ENCODE measurements at places on chromosomes 12 and 14.

DNA sequence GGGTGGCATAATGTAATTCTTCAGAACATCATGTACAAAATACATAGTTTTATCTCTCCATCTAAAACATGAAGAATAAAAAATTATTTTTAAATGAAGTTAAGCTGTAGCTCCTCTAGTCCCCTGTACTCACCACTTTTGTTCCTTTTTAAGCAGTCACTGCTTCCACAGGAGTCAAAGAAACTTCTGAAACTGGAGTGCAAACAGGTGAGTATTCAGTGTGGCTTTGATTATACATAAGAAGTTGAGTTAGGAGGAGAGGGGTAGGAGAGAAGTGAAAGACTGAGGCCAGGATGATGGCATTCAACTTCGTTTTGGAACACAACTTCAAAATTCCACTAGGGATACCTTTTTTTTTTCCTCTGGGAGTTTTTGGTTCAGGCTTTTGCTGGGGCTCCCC lies 131.4 kb upstream of the CNTN1 start:
- no peak overlapping the region for H3K4me3 ChIP-seq
- no peaks in the 10 kb centered on the region for H3K4me1 ChIP-seq
- H3K27me3 ChIP-seq, result no peaks in the 10 kb centered on the region
- no peaks in the 10 kb centered on the region for H3K36me3 ChIP-seq
- no peak overlapping the region for H3K27ac ChIP-seq

- no peak for DNase-seq
- no peak overlapping the region for H3K27ac ChIP-seq
- no peaks in the 10 kb centered on the region for H3K27me3 ChIP-seq
- H3K4me1 ChIP-seq, result no peaks in the 10 kb centered on the region
- H3K36me3 ChIP-seq, result 0 out of 2 replicates have a peak, but pooled peaks cover 3% of the 10 kb centered on the region
Observed at GRCh38 chr12:109582636-109583035, 9.0 kb downstream of the MVK start.

GRCh38 chr12:49866859-49867569 lies 24.1 kb upstream of the BCDIN3D start:
- H3K4me3 ChIP-seq, result no peak overlapping the region
- no peak overlapping the region for H3K27ac ChIP-seq
- H3K27me3 ChIP-seq, result 0 out of 2 replicates have a peak, but pooled peaks cover 5% of the 10 kb centered on the region
- H3K4me1 ChIP-seq, result peaks cover 7% of the 10 kb centered on the region

DNA sequence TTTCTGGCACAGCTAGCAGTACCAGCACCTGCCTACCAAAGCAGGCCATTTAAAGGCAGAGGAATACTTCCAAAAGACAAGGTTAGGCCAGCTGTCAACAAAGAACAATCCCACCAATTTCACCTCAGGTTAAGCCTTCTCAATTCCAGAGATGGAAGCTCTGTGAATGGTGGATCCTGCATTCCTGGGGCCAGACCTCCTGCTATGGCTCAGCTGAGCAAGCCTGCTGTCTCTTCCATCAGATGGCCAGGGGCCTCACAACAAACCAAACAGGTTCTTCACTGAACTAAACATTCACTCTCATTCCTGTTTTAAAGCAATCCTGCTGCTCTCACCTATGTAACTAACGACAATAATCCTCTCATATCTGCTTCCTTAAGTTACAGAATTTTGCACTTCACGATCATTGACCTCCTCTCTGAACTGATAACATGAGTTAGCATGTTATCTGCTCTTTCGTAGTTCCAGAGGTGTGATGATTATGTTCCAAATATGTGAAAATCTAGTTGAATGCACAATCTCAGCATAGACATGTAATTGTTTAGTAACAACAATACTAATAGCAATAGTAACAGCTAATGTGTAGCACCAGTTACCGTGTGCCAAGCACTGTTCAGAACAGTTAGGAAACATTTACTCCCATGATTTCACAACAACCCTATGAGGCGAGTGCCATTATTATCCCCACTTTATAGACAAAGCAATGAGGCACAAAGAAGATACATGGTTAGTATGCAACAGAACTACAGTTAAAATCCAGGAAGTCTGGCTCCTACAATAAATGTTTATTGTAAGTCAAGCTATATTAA lies 73.2 kb downstream of the SLC2A13 start:
- H3K4me3 ChIP-seq, result no peak overlapping the region
- no peaks in the 10 kb centered on the region for H3K4me1 ChIP-seq
- DNase-seq, result no peak
- no peaks in the 10 kb centered on the region for H3K27me3 ChIP-seq

- DNase-seq, result peak; percentile 81
- no peak overlapping the region for H3K4me3 ChIP-seq
- H3K4me1 ChIP-seq, result peaks cover 23% of the 10 kb centered on the region
- peak overlapping the region; percentile 34 for H3K27ac ChIP-seq
- no peaks in the 10 kb centered on the region for H3K27me3 ChIP-seq
- no peaks in the 10 kb centered on the region for H3K36me3 ChIP-seq
Observed at GRCh38 chr12:59055204-59055860, 135.0 kb upstream of the LRIG3 start.

DNA sequence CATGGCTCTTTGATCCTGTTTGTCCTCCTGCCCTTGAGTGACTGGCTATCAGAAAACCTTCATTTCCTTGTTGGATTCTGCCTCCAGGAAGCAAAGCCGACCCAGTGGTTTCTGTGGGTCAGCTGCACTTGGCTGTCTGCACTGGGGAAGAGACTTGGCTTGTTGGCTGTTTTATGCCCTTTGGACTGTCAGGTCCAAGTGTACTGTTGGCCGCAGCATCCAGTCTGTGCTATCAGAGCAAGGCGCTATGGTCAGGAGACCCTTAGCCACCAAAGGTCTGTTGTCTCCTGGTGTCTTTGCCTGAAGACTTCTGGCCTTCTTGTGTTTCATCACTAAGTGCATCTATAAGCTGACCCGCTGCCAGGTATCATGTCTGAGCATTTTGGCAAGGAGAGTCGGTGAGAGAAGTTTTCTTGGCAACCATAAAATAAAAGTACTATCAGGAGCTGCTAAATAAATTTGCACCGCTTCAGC lies 177.4 kb upstream of the HIF1A start:
- H3K4me1 ChIP-seq, result peaks cover 40% of the 10 kb centered on the region
- no peaks in the 10 kb centered on the region for H3K27me3 ChIP-seq
- no peak overlapping the region for H3K27ac ChIP-seq
- H3K36me3 ChIP-seq, result no peaks in the 10 kb centered on the region
- DNase-seq, result no peak
- H3K4me3 ChIP-seq, result no peak overlapping the region

DNA sequence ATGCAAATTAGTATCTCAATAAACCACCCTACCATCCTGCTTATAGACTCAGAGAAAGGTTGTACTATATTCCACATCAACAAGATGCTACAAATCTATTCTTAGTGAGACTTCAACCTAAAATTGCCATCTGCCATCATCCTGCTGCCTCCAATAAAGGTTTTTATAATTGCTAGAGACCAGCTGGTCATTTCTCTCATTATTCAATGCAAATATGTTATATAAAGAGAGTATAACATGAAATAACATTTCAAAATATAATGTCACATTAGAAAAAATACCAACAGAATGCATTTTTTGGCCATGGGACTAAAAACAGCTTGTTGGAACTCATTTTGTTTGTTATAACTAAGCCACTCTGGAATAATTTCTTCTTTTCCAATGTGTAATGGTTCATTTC lies 247.3 kb downstream of the LRIG3 start:
- H3K27me3 ChIP-seq, result no peaks in the 10 kb centered on the region
- H3K27ac ChIP-seq, result no peak overlapping the region
- DNase-seq, result no peak
- H3K4me1 ChIP-seq, result peaks cover 12% of the 10 kb centered on the region

DNA sequence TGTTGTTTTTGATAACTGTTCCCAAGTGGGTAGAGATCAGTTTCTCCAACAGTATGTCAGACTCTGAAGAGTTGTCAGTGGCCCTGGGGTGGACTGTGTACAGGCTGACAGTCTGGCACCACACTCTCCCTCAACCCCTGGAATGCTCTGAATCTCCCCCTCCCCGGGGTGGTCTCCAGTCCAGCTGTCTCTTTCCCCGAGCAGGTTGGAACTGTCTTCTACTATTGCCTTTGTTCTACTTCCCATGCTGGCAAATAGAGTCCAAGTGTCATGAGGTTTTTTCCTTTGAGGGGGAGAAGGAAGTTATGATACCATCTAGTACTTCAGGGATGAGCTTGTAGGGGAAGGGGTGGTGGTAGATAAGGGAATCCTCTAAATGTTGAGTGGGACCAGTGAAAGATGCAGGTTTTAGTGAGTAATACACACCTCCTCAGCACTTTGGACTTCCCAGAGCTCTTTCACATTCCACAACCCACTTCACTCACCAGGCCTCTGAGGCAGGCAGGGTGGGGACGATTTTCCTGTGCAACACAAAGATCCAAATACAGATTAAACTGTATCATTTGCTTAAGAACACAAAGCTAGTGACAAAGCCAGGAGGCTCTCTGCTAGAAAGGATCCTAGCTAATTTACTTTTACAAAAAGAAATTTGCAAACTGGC lies 170.7 kb upstream of the GZMB start:
- no peaks in the 10 kb centered on the region for H3K27me3 ChIP-seq
- H3K4me3 ChIP-seq, result no peak overlapping the region
- H3K27ac ChIP-seq, result no peak overlapping the region
- H3K4me1 ChIP-seq, result no peaks in the 10 kb centered on the region
- DNase-seq, result peak; percentile 17

- peak; percentile 20 for DNase-seq
- H3K4me3 ChIP-seq, result no peak overlapping the region
- H3K36me3 ChIP-seq, result no peaks in the 10 kb centered on the region
- H3K4me1 ChIP-seq, result no peaks in the 10 kb centered on the region
- H3K27me3 ChIP-seq, result no peaks in the 10 kb centered on the region
- H3K27ac ChIP-seq, result no peak overlapping the region
Observed at GRCh38 chr14:90426663-90427062, 29.8 kb downstream of the CALM1 start.

DNA sequence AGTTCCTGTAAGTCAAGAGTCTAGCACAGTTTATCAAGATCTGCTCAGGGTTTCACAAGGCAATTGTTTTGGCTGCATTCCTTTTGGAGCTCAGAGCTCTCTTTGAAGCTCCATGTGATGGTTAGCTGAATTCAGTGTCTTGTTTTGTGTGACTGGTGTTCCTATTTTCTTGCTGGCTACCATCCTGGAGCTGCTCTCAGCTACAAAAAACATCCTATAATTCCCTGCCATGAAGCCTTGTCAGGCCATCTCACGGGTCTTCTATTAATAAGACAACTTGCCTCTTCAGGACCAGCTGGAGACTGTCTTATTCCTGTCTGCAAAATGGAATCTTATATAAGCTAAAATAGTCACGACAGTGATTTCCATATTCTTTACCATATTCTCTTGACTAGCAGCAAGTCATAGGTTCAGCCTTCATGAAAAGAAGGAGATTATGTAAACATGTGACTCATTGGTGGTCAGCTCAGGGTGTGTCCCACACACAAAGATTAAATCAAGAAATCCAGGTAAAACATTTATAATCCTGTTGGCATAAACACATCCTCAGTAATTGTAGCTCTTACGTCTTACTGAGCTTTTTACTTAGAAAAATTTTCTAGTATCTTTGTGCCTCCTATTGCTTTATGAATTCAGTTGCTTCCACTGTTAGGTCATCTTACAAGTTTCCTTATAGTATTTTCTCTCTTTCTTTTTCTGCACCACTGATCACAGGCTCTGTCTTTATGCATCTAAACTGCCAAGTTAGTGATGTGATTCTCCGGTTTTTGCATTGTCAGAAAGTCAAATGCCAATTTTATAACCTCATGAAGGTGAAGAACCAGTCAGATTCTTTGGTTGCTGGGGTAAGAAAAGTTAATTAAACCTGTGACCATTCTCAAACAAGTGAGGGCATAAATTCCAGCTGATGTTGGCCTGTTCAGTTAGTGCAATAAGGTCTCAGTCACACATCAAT lies 378.5 kb upstream of the MGAT4C start:
- no peak overlapping the region for H3K27ac ChIP-seq
- no peak for DNase-seq
- no peak overlapping the region for H3K4me3 ChIP-seq
- no peaks in the 10 kb centered on the region for H3K27me3 ChIP-seq
- H3K4me1 ChIP-seq, result no peaks in the 10 kb centered on the region

DNA sequence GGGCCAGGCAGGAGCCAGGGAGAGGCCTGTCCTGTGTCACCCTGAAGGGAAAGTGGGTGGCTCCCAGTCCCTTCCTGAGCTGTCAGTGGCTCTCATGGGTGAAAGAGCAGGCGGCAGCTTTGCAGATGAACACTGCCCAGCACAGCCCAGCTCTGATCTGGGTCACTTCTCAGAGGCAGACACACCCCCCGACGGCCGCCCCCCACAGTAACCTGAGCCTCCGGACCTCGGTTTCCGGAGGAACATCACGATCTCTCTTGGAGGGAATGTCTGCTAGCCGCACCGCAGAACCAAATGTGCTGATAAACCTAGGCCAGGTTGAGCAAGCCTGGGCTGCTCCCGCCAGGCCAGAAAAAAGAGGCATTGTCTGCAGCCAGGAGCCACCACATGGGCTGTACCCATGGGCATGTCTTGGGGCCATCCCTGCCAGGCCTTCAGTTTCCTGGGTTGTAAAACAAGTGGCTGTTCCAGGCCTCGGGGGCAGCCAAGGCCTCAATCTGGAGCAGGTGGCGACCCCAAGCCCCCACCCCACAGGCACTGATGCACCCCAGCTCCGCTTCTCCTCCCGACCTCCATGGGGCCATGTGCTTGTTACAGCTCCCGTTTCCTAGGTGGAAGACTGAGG lies 57.6 kb downstream of the NCOR2 start:
- H3K4me1 ChIP-seq, result peaks cover 49% of the 10 kb centered on the region
- peak; percentile 67 for DNase-seq
- H3K27me3 ChIP-seq, result no peaks in the 10 kb centered on the region
- peak overlapping the region; percentile 35 for H3K27ac ChIP-seq
- H3K36me3 ChIP-seq, result no peaks in the 10 kb centered on the region

DNA sequence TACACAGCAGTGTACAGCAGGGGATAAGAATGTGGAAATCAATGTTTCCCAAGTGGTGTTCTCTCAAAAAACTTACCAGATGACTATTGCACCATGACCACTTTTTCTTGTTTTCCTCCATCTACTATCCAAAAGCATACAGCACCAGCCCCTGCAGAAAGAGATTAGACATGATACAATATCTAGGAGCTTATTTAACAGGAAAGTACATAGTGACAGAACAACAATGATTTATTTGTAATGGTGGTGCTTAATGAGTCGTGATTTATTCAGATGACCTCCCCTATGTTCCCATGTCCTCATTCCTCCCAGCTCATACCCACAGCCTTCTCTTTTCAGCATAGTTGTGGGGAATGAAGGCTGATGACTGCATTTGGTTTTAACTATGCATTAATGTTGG lies 413.6 kb downstream of the BTG1 start:
- no peaks in the 10 kb centered on the region for H3K27me3 ChIP-seq
- no peaks in the 10 kb centered on the region for H3K4me1 ChIP-seq
- H3K4me3 ChIP-seq, result no peak overlapping the region
- H3K36me3 ChIP-seq, result no peaks in the 10 kb centered on the region

GRCh38 chr12:51533799-51534198 lies 57.2 kb upstream of the SCN8A start:
- no peaks in the 10 kb centered on the region for H3K27me3 ChIP-seq
- DNase-seq, result peak; percentile 43
- H3K4me1 ChIP-seq, result peaks cover 23% of the 10 kb centered on the region
